ENCODE measurements at places on chromosomes 6 and 20.

DNA sequence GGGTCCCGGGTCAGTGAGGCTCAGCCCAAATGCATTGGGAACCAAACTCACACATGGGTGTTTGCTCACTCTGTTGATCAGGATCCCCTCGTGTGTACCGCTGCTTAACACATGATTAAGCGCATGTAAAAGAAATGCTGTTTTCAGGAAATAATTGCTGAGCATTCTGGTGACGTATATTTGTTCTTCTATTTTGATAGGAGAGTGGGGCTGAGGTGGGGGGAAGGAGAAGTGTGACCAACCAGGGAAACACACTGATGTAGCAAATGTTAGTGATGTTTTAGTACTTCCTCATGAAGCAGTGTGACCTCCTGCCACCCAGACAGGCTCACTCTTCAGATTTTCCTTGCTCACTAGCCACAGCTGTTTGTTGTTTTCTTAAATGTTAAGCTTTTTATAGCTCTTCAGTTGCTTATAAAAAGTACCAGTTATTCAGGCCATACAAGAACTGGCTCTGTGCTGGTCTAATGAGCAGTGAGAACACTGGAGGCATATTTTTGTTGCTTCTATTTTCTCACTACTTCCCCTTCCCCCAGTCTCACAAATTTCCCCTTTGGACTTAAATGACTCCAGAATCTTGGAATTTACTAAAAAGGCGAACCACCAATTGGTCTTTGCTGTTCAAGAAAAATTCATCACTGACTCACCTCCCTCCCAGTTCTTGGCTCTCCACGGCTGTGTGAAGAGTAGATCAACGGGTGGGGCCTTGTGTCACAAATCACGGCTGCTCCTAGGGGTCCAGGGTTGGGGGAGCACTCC lies 79.2 kb upstream of the BACH2 start:
- peak; percentile 77 for DNase-seq

GRCh38 chr6:52543729-52544601 lies 32.9 kb downstream of the TRAM2 start:
- DNase-seq, result no peak

DNA sequence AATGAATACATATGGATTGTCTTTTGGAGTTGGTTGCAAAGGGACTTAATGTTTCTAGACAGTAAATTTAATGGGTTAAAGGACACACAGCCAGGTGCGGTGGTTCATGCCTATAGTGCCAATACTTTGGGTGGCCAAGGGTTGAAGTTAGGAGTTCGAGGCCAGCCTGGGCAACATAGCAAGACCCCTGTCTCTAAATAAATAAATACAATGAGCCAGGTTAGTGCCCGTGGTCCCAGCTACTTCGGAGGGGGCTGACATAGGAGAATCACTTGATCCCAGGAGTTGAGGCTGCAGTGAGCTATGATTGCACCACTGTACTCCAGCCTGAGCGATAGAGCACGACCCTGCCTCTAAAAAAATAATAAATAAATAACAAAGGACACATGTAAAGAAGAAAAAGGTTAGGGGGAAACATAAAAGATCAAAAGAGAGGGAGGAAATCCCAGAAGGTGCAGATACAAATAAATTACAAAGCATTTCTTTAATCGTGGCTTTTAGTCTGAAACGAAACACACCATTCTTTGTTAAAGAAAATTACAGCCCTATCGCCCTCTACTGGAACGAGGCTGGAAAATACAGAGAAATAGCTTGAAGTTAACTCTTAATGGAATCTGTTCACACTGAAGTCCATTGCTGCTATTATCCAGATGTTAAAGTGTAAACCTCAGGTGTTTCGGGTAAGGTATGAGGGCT lies 42.6 kb upstream of the SCML4 start:
- peak; percentile 42 for DNase-seq

GRCh38 chr6:157586476-157587126 lies 205.6 kb downstream of the ZDHHC14 start:
- no peak for DNase-seq

DNA sequence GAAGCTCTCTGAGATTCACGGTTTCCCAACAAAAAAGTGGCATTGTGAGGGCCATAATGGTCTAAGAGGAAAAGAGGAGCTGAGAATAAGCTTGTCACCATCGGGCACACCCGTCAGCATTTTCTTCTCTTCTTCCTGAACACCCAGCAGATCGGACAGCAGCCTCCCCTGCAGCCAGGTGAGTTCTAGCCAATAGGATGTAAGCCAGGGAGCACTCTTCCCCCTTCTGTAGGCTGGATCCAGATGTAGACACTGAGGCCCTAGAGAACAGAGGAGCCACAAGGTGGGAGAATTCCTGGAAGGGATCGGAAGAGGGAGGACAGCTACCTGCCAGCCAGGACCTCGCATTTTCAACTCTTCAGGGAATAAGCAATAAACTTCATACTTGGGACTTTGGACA lies 228.0 kb downstream of the SYNDIG1 start:
- DNase-seq, result no peak

DNA sequence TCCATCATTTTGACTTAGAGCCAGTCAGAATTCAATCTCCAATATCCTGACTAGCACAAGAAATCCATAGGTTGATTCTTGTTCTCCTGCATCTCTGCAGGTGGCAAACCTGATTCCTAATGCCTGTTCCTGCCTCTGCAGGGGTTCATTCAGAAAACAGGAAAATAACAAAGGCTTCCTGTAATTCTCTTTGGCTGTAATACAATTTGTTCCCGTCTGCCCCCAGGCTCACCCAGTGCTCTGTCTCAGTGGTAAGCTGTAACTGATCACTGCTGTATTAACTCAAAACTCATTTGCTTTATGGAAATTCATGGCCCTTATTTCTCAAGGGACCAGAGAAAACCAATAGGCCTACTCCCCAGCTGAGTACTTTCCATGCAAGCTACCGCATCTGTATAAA lies 88.6 kb downstream of the OPRM1 start:
- no peak for DNase-seq

GRCh38 chr20:46342451-46343347 lies 34.4 kb upstream of the CDH22 start:
- no peak for DNase-seq

- peak; percentile 60 for DNase-seq
Measured at GRCh38 chr20:6583134-6583738, 184.2 kb upstream of the BMP2 start.
